ENCODE measurements at places on chromosomes 1 and 21.

DNA sequence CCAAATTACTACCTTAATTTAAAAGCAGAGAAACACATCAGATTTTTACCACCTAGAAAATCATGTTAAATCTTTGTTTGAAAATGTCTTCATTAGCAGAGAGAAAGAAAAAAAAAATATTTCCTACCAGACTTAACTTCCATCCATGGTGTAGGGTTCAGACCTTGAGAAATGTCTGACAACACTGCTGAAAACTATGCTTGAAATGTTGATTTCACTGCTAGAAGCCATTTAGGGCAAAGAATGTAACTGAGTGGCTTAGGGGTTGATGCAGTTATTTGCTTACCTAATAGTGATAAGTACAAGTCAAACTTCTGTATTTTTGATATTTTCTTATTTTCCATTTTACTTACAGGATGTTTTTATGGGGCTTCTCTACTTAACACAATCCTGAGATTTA is 495.6 kb upstream of the NEGR1 start:
- DNase-seq: no peak

GRCh38 chr1:162994921-162995320 is 74.2 kb upstream of the RGS4 start:
- DNase-seq: no peak

DNA sequence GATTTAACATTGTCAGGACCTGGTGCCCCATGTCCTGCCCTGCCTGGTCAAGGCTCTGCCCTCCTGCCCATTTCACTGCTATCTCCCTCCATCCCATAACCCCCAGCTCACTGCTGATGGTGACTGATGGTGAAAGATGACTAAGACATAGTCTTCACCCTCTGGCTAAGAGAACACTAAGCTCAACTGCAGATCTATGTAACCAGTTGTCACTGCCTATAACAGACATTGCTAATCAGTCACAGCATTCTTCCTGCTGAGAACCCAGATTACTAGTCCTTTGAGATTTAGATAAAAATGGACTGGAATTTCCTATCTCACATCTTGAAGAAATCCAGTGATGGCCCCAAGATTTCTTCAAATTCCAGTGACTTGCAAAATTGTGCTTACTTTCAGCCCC is 8.0 kb upstream of the ZNF362 start:
- no peak for DNase-seq

GRCh38 chr1:19405195-19405760 is 80.1 kb downstream of the CAPZB start:
- DNase-seq: no peak

DNA sequence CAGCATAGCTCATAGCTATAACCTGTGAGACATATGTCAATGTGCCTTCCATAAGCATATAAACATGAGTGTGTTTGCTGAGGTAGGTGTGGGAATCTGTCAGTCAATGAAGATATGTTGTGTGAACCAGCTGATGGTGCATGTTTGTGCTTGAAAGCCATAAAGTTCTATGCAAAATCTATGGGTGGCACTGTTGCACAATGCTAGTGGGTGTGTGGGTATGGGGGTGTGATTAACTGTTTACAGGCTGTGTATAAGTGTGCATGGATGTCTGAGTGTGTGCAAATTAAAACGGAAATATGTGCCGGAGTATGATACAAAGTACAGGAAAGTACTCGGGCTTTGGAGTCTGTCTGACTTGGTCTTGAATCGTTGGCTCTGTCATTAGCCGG is 1.0 kb upstream of the ATP2B4 start:
- no peak for DNase-seq

GRCh38 chr1:209326076-209326475 is 257.4 kb upstream of the CAMK1G start:
- DNase-seq: no peak

DNA sequence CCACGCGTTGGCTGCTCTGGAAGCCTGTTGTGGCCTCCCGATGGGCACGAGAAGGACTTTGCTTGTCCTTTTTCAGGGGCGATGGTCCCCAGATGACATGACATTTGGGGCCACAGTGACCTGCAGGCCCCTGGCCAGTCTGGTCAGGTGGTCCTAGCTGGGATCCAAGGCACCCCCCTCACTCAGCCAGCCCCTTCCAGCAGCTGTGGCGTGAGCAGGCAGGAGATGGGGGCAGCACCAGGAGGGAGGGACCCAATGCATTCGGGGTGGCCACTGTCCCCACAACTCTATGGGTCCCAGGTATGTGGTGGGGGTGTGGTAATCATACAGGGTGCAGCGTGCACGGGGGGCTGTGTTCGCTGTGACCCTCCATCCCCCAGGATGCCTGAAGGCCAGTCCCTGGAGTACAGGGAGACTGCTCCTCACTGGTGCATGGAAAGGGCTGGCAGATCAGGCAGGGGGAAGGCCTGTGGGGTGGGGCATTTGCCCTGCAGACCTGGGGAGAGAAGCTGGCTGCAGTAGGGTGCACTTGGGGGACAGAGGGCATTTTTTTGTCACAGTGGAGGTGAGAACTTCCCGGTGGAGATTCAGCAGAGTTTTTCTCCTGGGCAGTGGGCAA is 31.7 kb downstream of the WNT3A start:
- no peak for DNase-seq

GRCh38 chr1:237219751-237220642 is 178.0 kb downstream of the RYR2 start:
- no peak for DNase-seq

- DNase-seq: no peak
Measured at GRCh38 chr1:207402744-207403143, 51.4 kb upstream of the CR2 start.
